Esophagus muscularis mucosa (tissue), 4 donors: ENCODE measurements at places on chromosomes 12 and 14. TPM values are rescaled to one million over a fixed set of nuclear protein-coding genes. Genes with fewer than 3 reads are reported as not detected.

HSP90B1 gene
- total RNA-seq = 186 TPM

SDR39U1 gene
- total RNA-seq = 35.5 TPM

IL23A gene
- not detected for total RNA-seq

GPR65 gene
- total RNA-seq = 0.32 TPM

TMEM263 gene
- 39.9 TPM for total RNA-seq

ADGRD1 gene
- 28.2 TPM for total RNA-seq

DLGAP5 gene
- total RNA-seq = not detected

HOXC4 gene
- 3.6 TPM for total RNA-seq

GYS2 gene
- total RNA-seq = not detected

HNF1A gene
- not detected for total RNA-seq

KRT77 gene
- total RNA-seq = not detected

TAS2R46 gene
- not detected for total RNA-seq

PRPF40B gene
- total RNA-seq = 19.0 TPM

RPS26 gene
- 551 TPM for total RNA-seq

LIN52 gene
- total RNA-seq = 10.8 TPM

GLT1D1 gene
- total RNA-seq = 0.52 TPM

MOK gene
- 10.3 TPM for total RNA-seq

HSPB8 gene
- total RNA-seq = 573 TPM

NFATC4 gene
- total RNA-seq = 65.2 TPM

WSCD2 gene
- total RNA-seq = 24.7 TPM

SRRM4 gene
- total RNA-seq = not detected

NXPH4 gene
- total RNA-seq = not detected

SELPLG gene
- 9.6 TPM for total RNA-seq

OVCH1 gene
- not detected for total RNA-seq

GPRC5D gene
- 0.84 TPM for total RNA-seq

RDH16 gene
- 0.69 TPM for total RNA-seq

YY1 gene
- total RNA-seq = 83.4 TPM

P2RX2 gene
- 1.7 TPM for total RNA-seq

CPNE6 gene
- 0.26 TPM for total RNA-seq

AQP5 gene
- total RNA-seq = not detected

LHX5 gene
- not detected for total RNA-seq

CLEC2A gene
- total RNA-seq = not detected

ANO2 gene
- total RNA-seq = 4.0 TPM

TAS2R8 gene
- not detected for total RNA-seq

CBLN3 gene
- total RNA-seq = 2.0 TPM

TMEM119 gene
- 12.2 TPM for total RNA-seq

SLC48A1 gene
- total RNA-seq = 34.5 TPM

DPPA3 gene
- total RNA-seq = not detected

GUCY2C gene
- not detected for total RNA-seq

TSPAN11 gene
- 5.8 TPM for total RNA-seq

SLC6A12 gene
- total RNA-seq = 0.34 TPM

SLC39A9 gene
- 40.7 TPM for total RNA-seq

WNT1 gene
- not detected for total RNA-seq

FIGNL2 gene
- 0.23 TPM for total RNA-seq

SOCS4 gene
- total RNA-seq = 43.2 TPM

PTPRR gene
- 2.1 TPM for total RNA-seq

FBLN5 gene
- 161 TPM for total RNA-seq

SAMD4A gene
- 123 TPM for total RNA-seq

CD69 gene
- 2.9 TPM for total RNA-seq

KLHL42 gene
- 66.1 TPM for total RNA-seq

OAS3 gene
- total RNA-seq = 9.1 TPM

LMNTD1 gene
- total RNA-seq = 1.2 TPM

STAC3 gene
- 1.7 TPM for total RNA-seq

MIP gene
- total RNA-seq = not detected

HRK gene
- total RNA-seq = 0.11 TPM
